ENCODE measurements at places on chromosomes 7 and 10. TPM values are rescaled to one million over a fixed set of nuclear protein-coding genes. Genes with fewer than 3 reads are reported as not detected.

DNA sequence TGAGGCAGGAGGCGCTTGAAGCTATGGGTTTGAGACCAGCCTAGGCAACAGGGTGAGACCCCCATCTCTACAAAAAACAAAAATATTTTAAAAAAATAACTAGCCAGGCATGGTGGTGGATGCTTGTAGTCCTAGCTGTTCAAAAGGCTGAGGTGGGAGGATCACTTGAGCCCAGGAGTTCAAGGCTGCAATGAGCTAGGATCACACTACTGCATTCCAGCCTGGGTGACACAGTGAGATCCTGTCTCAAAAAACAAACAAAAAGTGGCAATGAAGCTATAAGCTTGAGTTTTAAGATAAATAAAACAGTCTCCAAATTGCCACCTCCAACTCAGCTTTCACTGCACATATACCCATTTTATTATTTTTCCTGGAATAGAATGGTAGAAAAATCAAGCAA lies 281.3 kb downstream of the IPMK start:
- DNase-seq, result no peak

- no peak for DNase-seq
Measured at GRCh38 chr7:141074162-141074991, 513 bp downstream of the TMEM178B start.

- DNase-seq, result no peak
Measured at GRCh38 chr7:110877016-110877415, 213.9 kb upstream of the LRRN3 start.

DNA sequence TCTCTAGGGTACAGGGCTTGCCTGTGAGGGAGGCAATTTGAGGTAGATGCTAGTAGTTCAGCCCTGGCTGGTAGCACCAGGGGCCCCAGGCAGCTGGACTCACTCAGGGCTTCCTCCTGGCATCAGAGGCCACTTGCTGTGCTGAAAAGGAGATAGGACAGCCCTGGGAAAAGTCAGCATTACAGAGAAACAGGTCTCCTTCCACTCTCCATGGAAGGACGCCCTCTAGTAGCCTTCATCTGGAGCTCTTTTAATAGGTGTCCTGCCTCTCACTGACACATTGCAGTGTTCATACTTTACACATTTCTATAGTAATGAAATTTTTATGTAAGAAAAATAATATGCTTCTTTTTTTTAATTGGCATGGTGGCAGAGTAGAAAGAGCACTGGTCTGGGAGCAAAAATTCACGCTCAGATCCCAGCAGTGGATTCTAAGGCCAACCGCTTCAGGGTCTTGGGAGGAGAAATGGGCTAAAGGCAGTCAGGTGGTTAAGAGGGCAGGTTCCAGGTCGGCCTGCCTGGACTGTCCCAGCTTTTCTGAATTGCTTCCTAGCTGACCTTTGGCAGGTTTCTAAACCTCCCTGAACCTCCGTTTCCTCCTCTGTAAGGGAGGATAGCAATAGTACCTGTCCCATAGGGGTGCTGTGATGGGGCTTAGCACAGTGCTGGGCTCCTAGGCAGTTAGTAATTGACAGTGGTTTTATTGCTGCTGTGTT lies 35.8 kb downstream of the AIFM2 start:
- DNase-seq, result no peak

DNA sequence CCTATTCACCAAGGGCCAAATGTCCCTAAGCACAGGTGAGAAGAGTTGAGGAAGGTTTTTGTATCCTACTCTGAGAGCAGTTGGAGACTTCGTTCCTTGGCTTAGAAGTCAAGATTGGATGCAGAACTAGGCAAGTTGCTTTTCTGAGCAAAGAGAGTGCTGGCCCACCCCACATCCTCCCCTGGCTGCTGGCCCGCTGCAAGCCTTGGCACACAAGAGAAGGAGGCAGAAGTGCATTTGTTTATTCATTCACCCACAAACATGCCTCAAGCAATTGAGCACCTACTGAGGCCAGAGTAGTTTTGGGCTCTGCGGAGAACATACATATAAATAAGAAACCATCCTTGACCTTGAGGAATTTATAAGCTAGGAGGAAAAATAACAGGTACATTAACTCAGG lies 318.9 kb downstream of the KCNMA1 start:
- DNase-seq, result no peak

- DNase-seq, result no peak
Measured at GRCh38 chr10:11114269-11114668, 96.6 kb downstream of the CELF2 start.

DNA sequence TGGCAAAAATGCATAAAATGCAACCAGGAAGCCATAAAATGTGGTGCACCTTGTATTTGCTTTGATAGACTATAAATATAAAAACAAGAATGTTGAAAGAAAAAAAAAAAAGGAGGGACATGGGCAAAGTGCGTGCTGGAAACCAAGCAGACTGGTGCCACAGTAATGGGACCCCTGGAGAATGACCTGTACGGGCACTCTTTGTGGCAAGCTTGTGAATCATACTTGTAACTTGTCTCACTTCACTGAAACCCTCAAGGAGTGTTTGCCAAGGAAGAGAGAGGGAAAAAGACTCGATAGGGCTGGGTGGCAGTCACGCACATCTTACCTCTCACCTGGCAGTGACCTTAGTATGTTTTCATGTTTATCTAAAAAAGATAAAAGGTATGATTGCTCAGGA lies 1183.6 kb downstream of the GATA3 start:
- DNase-seq, result no peak

DNA sequence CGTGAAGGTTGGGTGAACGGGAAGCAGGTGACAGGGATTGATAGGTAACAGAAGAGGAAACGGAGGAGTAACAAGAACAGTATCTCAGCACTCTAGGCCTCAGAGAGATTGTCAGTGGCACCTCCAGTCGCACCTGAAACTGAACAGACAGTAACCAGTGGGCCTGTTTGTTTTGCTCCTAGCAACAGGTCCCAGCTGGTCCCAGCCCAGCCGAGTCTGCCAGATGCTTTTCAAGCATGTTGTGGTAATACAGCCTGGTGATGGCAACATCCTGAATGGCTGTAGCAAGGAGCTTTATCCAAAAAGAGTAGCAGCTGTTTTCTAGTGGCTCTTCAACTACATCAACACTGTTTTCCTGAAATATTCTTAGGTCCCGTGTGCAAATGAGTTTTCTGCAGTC lies 4.7 kb downstream of the CACNB2 start:
- DNase-seq, result no peak

GRCh38 chr10:60032723-60033122 lies 126.4 kb upstream of the CCDC6 start:
- DNase-seq, result peak; percentile 62

TMEM139 gene
- 10.9 TPM for total RNA-seq

Measured in sciatic nerve (tissue), 2 donors.